ENCODE measurements at places on chromosomes 2 and 18. TPM values are rescaled to one million over a fixed set of nuclear protein-coding genes. Genes with fewer than 3 reads are reported as not detected.

UGT1A6 gene
- total RNA-seq: not detected

POTEI gene
- total RNA-seq: not detected

SCTR gene
- not detected for total RNA-seq

CREG2 gene
- total RNA-seq: 5.2 TPM

PTPRN gene
- 58.1 TPM for total RNA-seq

C2orf66 gene
- 0.12 TPM for total RNA-seq

AGXT gene
- total RNA-seq: under 0.01 TPM

MARCO gene
- not detected for total RNA-seq

ANKRD62 gene
- total RNA-seq: not detected

CYB5A gene
- total RNA-seq: 54.6 TPM

KLHL41 gene
- 0.33 TPM for total RNA-seq

IL1A gene
- 0.12 TPM for total RNA-seq

DPP4 gene
- total RNA-seq: 40.4 TPM

OSBPL1A gene
- total RNA-seq: 47.5 TPM

IL18R1 gene
- total RNA-seq: 0.33 TPM

C1QL2 gene
- not detected for total RNA-seq

INHA gene
- 0.50 TPM for total RNA-seq

TRPM8 gene
- not detected for total RNA-seq

GRP gene
- not detected for total RNA-seq

GNLY gene
- not detected for total RNA-seq

DYNAP gene
- not detected for total RNA-seq

IL1R1 gene
- total RNA-seq: 11.2 TPM

FAM228B gene
- total RNA-seq: 6.6 TPM

FZD7 gene
- total RNA-seq: 33.4 TPM

CDC42EP3 gene
- total RNA-seq: 26.0 TPM

GRB14 gene
- 0.89 TPM for total RNA-seq

CCBE1 gene
- total RNA-seq: 21.2 TPM

ARHGAP15 gene
- total RNA-seq: not detected

TANC1 gene
- total RNA-seq: 27.7 TPM

GPR17 gene
- total RNA-seq: not detected

LCT gene
- total RNA-seq: under 0.01 TPM

CGREF1 gene
- total RNA-seq: 6.2 TPM

OR6B2 gene
- total RNA-seq: not detected

TUBA4B gene
- 0.11 TPM for total RNA-seq

PRSS56 gene
- total RNA-seq: not detected

CCDC68 gene
- total RNA-seq: 1.8 TPM

KIAA2012 gene
- not detected for total RNA-seq

CNTNAP5 gene
- not detected for total RNA-seq

LDLRAD4 gene
- total RNA-seq: 0.22 TPM

DNAJC5G gene
- total RNA-seq: not detected

HES6 gene
- 5.5 TPM for total RNA-seq

Data from uterine smooth muscle cell (primary cell).